ENCODE measurements at places on chromosomes 5 and 9.

DNA sequence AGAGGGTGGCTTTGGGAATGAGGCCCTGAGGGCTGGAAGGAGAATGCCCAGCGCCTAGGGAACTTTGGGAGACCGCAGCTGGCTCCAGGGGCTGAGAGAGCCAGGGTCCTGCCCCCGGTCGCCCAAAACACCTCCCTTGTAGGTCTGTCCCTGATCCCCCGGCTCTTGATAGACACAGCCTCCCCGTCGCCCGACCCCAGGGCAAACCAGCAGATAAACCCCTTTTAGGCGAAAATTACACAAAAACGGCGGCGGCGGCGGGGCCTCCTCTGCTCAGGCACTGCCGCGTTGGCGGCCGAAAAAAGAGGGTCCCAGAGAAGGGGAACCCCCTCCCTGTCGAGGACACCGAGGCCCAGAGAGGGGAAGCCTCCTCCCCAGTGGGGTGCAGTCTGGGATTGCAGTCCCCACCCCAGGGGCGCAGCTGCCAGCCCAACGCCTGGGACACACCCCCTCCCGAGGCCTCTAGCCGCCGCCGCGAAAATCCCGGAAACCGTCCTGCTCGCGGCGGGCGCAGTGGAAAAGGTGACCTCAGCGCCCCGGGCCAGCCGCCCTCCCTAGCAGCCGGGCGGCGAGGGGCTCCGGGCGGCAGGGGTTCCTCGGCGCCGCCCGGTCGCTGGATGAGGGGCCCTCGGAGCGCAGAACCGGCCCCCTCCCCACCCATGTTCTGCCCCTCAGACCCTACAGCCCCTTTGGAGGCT lies 3.1 kb upstream of the BARX1 start:
- no peak for DNase-seq

GRCh38 chr9:135061441-135061840 lies 26.0 kb upstream of the OLFM1 start:
- no peak for DNase-seq

DNA sequence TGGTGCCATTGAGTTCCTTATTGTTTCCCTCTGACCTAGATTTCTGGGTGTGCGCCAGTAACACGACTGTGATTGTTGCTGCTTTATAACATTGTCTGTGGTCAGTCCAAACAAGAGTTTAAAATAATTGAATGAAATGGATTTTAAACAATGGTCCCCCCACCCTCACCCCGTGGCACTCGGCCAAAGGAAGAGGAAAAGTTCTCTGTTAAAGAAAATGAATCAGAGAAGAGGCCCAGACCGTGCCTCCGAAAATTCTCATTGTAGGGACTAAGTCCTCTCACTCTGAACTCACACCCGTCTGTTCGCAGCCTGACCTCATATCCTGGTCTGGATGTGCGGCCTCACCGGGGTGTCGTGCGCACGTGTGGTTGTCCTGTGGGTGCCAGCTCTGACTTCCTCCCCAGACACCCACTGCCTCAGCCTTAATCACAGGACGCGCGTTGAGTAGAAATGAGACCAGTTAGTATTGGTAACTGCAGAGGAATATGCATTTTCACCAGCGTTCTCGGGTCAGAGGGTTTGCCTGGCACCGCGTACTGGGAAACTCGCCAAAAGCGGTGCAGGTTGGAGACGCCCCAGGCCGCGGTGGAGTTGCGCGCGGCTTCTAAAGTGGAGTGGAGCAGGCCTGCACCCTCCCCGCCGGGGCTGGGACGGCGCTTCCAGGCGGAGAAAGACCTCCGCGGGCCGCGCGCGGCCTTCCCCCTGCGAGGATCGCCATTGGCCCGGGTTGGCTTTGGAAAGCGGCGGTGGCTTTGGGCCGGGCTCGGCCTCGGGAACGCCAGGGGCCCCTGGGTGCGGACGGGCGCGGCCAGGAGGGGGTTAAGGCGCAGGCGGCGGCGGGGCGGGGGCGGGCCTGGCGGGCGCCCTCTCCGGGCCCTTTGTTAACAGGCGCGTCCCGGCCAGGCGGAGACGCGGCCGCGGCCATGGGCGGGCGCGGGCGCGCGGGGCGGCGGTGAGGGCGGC lies at the start of gene ABL1:
Gene ABL1, plus strand, starts transcription at position 884 of the 966 bp plus-strand sequence. CDS start 193 bp downstream, outside the sequence.
- DNase-seq = peak; percentile 65

- peak; percentile 12 for DNase-seq
Measured at GRCh38 chr9:91117959-91118703, 243.6 kb downstream of the AUH start.

- DNase-seq = no peak
Measured at GRCh38 chr5:13218518-13218917, 726.0 kb downstream of the DNAH5 start.

DNA sequence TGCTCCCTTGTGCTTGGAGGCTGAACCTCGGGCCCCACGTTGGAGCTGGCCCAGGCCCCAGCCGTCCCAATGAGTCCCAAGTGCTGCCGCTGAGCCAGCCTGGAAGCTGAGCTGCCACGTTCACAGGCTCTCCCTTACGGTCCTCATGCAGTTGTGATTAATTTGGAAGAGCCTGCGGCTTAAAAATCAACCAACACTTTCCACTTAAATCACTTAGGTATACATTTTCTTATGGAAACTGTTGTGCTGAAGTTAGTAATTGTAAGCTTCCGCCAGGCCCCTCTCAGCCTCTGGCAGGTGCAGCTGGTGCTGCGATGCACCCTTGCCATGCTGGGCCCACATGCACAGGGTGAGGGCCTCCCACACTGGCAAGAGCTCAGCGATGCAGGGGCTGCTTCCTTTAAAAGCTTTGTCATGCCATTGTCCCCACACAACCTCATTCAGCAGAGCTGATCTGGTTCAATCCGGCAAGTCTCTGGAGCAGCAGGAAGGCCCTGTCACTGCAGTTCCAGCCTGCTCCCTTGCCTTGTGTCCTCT lies 61.0 kb downstream of the IPPK start:
- DNase-seq = no peak

DNA sequence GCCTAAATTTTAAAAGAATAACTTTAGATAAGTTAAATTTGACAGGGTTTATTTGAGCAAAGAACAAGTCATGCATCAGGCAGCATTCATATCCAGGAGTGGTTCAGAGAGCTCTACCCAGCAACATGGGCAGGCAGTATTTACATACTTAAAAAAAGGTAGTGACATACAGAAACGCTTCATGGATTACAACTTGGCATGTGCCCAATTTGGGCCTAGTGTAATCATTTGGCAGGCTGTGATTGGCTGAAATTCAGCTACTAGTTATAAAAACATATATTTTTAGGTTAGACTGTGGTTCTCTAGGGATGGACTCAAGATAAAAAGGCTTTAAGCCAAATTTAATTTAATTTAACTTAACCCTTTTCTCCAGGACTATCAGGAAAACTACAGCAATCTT lies 374.0 kb upstream of the ADAMTS16 start:
- no peak for DNase-seq

DNA sequence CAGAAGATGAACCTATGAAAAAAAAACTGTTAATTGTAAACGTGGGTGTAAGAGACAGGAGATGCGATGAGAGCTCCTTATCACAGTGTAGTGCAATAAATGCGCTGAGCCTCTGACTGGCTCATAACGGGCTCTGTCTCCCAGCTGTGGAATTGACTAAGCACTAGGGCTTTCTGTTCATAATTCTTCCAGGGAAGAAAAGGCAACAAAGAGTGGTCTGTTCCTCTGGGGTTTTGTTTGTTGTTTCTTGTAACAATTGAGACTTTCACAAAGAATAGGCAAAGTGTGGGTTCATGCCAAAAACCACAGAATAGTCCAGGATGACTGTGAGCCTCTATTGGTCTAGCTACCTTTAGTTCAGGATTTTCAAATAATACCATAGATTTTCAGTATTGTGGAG lies 39.4 kb downstream of the UBE2QL1 start:
- DNase-seq = no peak

DNA sequence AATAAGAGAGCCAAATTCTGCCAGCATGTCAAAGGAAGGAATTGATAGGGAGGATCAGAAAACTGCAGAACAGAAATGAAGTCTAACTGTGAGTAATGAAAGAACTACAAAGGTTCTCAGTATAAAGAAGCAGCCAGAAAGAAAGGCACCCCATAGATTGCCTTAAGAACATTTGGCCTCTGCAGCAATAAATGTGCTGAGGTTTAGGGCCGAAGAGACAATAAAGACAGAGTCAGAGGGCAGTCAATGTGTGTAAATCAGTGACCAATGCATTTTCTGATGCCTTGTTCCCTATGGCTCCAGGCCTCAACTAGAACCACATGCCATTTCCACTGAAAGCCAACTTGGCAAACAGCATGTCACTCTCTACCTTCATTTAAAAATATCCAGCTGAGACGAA lies 281.0 kb downstream of the HINT1 start:
- no peak for DNase-seq

DNA sequence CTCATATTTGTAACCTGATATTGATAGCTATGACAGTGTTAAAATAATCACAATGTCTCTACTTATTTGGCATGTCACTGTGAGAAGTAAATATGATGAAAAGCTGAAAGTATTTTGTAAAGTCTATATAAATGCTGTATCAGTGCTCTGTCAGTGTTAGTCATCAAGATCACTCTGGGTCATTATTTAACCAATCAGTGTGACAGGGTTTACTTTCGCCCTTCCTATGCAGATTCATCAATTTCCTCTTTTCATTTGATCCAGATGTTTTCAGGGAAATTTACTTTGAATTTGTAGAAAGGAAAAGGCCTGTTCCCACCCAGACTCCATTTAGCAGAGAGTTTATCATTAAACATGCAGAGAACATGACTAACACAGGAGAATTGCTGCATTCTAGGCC lies 9.9 kb upstream of the PCSK5 start:
- peak; percentile 66 for DNase-seq

DNA sequence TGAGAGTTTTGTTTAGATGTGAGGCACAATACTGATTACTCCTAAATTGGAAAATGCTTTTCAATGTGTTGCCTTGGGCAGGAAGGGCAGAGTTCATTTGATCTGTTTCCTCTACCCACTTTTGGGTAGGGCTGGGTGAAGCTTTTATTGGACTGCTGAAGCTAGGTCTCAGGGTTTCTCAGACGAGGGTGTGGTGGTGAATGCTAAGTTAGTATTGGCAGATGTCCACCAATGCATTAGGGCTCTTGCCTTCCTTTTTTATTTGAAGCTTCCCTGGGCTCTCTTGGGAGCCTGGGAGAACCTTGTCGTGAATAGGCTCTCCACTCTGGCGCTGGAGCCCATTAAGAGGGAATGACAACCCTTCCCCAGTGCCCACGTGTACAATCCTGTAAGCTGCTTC lies 23.1 kb downstream of the SPTAN1 start:
- DNase-seq = no peak

DNA sequence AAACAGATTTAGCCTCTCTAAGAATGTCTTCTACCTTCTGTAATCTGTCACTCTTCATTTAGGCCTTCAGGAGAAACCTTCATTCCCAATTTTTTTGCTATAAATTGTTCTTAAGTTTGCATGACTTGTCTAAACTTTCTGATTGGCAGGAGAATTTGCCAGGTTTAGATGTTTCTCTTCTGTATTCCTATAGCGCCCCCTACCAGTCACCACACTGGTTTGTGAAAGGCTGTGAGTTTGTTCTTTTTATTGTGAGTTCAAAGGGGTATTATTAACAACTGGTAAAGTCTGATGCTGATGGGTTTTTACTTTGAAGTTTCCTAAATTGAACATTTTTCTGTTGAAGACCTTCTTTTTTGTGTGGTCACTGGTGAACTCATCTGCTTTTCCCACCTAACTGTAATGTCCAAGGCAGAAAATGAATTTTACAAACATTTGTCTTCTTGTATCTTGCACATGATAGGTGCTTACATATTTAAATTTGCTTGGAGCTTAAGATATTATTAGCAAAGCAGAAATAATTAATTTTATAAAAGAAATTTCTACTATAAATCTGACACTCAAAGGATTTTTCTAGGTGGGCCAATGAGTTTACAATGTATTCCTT lies 18.4 kb upstream of the F2RL2 start:
- DNase-seq = peak; percentile 85

GRCh38 chr5:90365328-90365727 lies 44.2 kb downstream of the CETN3 start:
- no peak for DNase-seq

DNA sequence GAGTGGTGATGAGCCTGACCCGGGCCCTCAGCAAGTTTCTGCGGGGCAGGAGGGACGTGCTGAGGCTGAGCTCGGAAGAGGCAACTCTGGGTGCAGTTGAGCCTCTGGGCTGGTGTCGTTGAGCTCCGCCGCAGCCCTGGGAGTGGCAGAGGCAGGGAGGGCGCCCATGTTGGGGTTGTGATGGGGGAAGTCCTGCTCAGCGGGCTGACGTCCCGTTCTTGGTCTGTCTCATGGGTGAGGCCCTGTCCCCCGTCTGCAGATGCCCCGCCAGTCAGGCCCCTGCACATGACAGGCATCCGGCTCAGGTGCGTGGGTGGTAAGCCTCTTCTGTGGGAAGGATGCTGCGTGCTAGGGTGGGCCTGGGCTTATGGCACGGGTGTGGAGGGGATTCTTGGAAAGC lies 64.3 kb downstream of the RXRA start:
- no peak for DNase-seq

- no peak for DNase-seq
Measured at GRCh38 chr5:132087661-132088060, 14.1 kb downstream of the CSF2 start.

GRCh38 chr5:144800169-144800568 lies 629.5 kb downstream of the KCTD16 start:
- DNase-seq = no peak

- DNase-seq = no peak
Measured at GRCh38 chr5:89536020-89536419, 653.0 kb upstream of the MEF2C start.

DNA sequence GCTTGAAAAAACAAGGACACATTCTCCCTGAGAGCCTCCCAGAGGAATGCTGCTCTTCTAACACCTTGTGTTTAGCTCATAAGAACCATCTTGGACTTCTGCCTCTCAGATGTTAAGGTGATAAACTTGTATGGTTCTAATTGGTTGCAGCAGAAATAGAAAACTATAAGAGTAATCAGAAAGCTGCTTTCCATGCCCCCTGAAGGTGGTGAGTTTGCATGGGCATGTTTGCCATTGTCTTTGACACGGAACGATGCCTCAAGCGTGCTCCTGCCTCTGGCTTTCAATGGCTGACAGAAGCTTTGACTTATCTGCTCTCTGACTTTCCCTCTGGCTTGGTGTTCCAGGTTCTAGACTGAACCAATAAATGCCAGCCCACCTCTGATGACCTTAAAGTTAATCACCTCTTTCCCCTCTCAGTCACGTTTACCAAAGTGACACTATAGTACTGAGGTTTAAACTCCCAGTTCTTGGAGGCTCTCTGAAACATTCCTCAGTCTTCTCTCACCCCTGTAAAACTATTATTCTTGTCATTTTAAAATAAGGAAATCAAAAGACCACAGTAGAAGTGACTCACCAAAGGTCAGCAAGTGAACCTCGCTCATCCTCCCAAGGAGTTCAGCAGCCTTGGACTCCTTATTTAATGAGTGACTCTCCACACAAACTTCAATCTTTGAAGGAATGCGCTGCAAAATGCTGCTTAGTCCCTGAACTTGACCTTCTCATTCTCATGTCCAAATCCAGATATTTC lies 103.6 kb downstream of the PIK3R1 start:
- DNase-seq = no peak

- no peak for DNase-seq
Measured at GRCh38 chr5:82352146-82352791, 74.1 kb upstream of the RPS23 start.

- DNase-seq = no peak
Measured at GRCh38 chr9:89793124-89793495, 188.3 kb downstream of the GADD45G start.

Measured in inflammatory macrophage treated with lipopolysaccharide for 1 hour (primary cell).